ENCODE measurements at places on chromosomes 6 and 20. TPM values are rescaled to one million over a fixed set of nuclear protein-coding genes. Genes with fewer than 3 reads are reported as not detected.

The GRM4 gene
- total RNA-seq, result 0.07 TPM

The UST gene
- 12.9 TPM for total RNA-seq

- DNase-seq, result no peak
These were observed 4.4 kb upstream of the LAMA4 start for GRCh38 chr6:112258642-112259336.

DNA sequence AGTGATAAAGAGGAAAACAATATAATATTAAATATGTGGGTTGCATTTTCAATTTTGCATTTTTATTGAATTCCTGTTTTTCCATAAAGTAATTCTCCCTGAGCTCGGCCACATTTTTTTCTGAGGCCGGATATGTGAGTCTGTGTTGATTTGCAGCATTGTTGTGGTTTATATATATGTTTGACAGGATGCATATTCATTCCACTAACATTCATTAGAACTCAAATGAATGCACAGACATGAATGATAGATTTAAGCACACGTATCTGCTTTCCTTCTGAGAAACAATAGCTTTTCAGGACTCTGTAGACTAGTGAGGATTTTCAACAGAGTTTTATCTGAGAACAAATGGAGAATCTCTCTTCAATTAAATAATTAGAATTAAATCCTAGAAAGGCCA lies 10.6 kb upstream of the EXOC2 start:
- no peak for DNase-seq

GRCh38 chr20:37956107-37956585 lies 53.2 kb downstream of the VSTM2L start:
- DNase-seq, result no peak

DNA sequence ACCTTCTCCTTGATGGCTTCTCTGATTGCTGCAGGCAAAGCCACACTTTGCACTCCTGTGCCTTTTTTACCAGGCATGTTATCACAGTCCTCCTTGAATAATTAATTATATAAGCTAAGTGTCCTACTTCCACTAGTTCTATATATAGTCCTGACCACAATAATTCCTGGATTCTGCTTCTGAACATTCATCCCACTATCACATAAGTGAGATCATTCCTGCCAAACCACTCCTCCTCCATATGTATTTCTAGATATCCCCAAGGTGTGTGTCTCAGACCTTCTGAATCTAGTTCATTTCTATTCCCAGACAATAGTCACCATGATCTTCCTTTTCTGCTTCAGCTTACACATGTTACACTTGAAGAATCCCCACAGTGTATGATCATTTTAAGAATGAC lies 1237.5 kb upstream of the MAP3K7 start:
- DNase-seq, result no peak

The PXMP4 gene
- 7.1 TPM for total RNA-seq

DNA sequence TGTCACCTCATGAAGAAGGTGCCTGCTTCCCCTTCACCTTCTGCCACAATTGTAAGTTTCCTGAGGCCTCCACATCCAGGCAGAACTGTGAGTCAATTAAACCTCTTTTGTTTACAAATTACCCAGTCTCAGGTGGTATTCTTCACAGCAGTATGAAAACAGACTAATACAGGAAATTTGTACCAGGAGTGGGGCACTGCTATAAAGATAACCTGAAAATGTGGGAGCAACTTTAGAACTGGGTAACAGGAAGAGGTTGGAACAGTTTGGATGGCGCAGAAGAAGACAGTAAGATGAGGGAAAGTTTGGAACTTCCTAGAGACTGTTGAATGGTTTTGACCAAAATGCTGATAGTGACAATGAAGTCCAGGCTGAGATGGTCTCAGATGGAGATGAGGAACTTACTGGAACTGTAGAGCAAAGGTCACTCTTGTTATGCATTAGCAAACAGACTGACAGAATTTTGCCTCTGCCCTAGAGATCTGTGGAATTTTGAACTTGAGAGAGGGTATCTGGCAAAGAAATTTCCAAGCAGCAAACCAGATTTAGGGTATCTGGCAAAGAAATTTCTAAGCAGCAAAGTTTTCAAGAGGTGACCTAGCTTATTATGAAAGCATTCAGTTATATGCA lies 23.5 kb upstream of the COL21A1 start:
- DNase-seq, result no peak

- no peak for DNase-seq
These were observed 20.1 kb downstream of the DIDO1 start for GRCh38 chr20:62906209-62906608.

DNA sequence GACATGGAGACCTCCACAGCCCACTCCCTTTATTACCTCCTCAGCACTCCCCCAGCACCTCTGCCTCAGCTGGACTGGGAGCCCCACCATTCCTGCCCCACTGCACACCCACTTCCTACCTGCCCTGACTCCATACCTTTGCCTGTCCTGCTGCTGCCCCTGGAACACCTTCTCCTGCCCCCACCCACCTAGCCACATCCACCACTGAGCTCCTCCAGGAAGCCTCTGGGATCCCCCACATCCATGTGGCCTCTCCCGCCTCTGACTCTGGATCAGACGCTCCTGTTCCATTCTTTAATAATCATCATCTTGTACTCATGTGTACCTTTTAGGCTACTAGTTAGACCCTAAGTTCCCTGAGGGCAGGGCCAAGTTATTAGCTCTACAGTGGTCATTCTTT lies 2.2 kb upstream of the SDCBP2 start:
- DNase-seq, result peak; percentile 48

The MOXD1 gene
- total RNA-seq, result 10.2 TPM

The ARMC12 gene
- total RNA-seq, result 0.97 TPM

GRCh38 chr6:123812621-123813020 lies 9.0 kb downstream of the NKAIN2 start:
- no peak for DNase-seq

DNA sequence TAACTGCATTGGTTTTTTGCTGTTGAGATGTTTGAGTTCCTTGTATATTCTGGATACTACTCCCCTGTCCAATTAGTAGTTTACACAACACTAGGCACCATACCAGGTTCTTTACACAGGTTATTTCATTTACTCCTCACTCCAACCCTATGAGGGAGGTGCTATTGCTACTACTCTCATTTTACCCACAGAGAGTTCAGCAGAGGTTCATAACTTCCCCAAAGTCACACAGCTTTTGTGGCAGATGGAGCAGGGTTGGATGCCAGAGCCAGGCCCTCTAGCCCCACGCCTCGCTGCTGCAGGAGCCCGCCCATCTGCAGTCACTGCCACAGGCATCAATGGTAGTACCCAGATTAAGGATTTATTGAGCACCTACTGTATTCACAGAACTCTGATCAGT lies 61.7 kb upstream of the MAP3K4 start:
- DNase-seq, result no peak

DNA sequence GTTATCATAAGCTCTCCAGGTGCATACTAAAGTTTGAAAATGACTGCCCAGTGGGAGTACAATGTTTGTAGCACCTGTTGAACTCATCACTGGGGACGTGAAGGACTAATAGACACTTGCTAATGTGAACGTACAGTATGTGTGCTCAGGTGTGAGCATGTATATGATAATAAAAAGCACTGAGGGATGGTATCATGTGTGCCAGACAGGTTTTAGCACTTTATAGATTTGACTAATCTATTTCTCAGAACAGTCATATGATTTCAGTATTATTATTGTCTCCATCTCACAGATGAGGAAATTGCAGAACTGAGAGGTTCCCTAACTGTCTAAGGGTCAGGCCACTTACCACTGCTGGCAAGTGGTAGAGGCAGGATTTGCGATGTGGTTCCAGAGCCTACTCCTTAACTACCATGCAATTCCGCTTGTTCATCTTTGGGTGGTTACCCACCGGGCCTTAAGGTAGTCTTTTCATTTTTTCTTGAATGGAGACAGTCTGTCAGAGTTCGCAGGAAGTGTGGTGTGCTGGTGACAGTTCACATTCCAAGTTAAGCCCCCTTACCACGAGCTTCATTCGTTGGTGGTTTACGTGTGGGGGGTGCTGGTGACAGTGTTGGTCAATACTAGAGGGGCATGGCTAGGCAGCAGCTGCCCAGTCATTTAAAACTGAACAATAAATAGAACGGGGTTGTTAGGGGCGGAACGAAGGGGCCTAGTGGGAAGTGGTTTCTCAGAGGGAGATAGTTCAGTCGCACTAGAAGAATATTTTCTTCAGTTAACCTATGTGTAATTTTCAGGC lies 46.8 kb downstream of the RREB1 start:
- no peak for DNase-seq

GRCh38 chr6:77092971-77093370 lies 370.3 kb downstream of the HTR1B start:
- DNase-seq, result no peak

DNA sequence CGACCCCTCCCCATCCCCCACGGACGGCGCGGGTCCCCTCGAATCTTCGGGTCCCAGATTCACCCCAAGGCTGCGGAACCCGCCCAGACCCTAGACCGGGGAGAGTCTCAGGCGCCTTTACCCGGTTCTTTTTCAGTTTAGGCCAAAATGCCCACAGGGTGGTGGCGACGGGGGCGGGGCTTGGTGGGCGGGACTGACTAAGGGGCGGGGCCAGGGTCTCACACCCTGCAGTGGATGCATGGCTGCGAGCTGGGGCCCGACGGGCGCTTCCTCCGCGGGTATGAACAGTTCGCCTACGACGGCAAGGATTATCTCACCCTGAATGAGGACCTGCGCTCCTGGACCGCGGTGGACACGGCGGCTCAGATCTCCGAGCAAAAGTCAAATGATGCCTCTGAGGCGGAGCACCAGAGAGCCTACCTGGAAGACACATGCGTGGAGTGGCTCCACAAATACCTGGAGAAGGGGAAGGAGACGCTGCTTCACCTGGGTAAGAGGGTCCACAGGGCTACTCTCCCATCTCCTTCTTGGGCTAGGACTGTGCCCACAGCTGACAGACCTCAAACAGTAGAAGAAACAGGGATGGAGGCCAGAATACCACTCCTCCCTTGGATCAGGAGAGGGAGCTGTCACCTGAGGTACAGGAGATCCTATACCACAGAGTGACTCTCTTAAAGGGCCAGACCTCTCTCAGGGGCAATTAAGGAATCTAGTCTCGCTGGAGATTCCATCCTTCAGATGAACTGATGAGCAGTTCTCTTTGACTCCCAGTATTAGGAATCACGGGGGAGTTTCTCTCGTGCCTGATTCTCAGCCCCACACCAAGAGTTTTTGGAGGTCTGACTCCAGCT lies 942 bp downstream of the HLA-E start:
- DNase-seq, result peak; percentile 95

GRCh38 chr6:123562677-123563076 lies 74.1 kb downstream of the TRDN start:
- DNase-seq, result no peak

The PRRT1 gene
- total RNA-seq, result 0.72 TPM

GRCh38 chr6:16403831-16404230 lies 165.4 kb downstream of the GMPR start:
- DNase-seq, result no peak

The DAAM2 gene
- 110 TPM for total RNA-seq

GRCh38 chr20:18633411-18633810 lies 45.6 kb downstream of the DTD1 start:
- no peak for DNase-seq

The LTA gene
- 2.6 TPM for total RNA-seq

The LCA5 gene
- total RNA-seq, result 2.0 TPM

GRCh38 chr20:2693286-2694007 lies 867 bp downstream of the EBF4 start:
- no peak for DNase-seq

GRCh38 chr20:63471717-63471980 lies 806 bp downstream of the KCNQ2 start:
- DNase-seq, result no peak

The OLIG3 gene
- not detected for total RNA-seq

The USP49 gene
- 6.8 TPM for total RNA-seq

The ADTRP gene
- 1.8 TPM for total RNA-seq

The HLA-C gene
- 908 TPM for total RNA-seq

GRCh38 chr6:111776236-111777221 lies 96.7 kb downstream of the FYN start:
- no peak for DNase-seq

- no peak for DNase-seq
These were observed 31.1 kb downstream of the CDKAL1 start for GRCh38 chr6:20565342-20565741.

- no peak for DNase-seq
These were observed 126.2 kb upstream of the SSTR4 start for GRCh38 chr20:22908944-22909343.

- no peak for DNase-seq
These were observed 95.8 kb downstream of the CCDC170 start for GRCh38 chr6:151589667-151590066.

DNA sequence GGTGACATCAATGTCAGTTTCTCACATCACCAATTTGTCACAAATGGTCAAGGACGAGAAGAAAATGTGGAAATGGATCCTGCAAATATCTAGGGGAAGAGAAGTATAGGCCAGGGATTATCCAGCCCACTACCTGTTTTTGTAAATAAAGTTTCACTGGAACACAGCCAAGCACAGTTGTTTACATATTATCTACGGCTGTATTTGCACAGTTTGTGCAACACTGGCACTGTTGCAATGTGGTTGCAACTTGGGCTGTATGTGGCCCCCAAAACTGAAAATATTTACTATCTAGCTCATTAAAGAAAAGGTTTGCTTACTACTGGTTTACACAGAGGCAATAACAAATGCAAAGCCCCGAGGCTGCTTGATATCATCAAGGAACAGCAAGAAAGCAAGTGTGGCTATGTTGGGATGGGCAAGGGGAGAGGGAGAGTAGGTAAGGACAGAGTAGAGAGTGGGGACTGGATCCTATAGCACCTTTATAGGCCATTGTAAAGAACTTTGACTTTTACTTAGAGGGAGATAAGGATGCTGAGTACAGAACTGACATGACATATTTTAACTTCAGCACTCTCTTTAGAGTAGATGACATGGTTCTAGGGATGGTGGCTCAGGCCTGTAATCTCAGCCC lies 11.8 kb upstream of the STXBP5 start:
- DNase-seq, result no peak

The LYRM4 gene
- 36.0 TPM for total RNA-seq

The LAMA5 gene
- total RNA-seq, result 108 TPM

The KCNB1 gene
- 3.2 TPM for total RNA-seq

- no peak for DNase-seq
These were observed 8.6 kb downstream of the ADAT2 start for GRCh38 chr6:143441680-143442545.

DNA sequence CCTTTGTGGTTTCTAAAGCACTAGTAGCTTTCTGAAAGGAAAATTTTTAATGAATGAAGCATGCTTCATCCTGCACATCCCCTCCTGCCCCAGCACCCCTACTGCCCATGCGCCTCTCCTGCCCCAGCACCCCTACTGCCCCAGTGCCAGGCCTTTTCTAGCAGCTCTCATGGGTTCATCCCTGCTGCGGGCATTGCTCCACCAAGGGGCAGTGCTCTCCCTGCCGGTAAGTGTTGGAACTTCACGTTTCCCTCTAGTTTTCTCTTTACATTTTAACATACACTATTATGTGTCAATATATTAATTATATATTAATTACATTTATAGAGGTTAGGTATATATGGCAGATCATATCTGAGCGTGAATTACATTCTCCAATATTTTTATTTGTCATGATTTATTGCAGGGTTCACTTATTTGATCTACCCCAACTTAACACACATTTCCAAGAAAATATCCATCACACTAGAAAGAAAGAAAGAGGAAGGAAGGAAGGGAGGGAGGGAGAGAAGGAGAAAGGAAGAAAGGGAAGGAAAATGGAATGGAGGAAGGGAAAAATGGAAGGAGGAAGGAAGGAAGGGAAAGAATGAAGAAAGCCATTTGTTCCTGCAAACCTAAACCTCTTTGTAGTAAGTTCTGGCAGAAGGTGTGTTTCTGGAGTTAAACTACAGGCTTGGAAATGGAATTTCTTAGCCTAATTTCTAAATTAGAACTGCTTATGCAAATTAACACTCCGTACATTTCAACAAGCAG lies 46.8 kb downstream of the CEP43 start:
- DNase-seq, result no peak

The RGL2 gene
- 123 TPM for total RNA-seq

The WFDC5 gene
- total RNA-seq, result not detected

Measured in spleen (tissue), 13 donors.